ENCODE measurements at places on chromosomes 7 and 10. TPM values are rescaled to one million over a fixed set of nuclear protein-coding genes. Genes with fewer than 3 reads are reported as not detected.

DNA sequence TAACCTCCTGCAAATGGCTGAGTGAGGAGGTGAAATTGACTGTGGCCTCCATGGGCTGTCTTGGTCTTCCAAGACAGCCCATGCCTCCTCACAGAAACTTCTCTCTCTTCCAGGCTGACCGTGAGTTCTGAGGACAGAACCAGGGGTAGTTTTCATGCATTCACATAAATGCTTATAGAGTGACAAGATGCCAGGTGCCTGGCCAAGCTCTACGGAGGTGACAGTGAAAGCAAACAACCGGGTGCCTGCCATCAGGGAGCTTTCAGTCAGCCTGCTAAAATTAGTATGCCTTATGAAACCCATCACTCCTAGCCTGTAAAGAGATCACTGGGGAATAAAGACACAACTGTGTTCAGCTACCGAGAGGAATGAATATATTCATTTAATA is 919 bp upstream of the RHOBTB1 start:
- no peak for DNase-seq

DNA sequence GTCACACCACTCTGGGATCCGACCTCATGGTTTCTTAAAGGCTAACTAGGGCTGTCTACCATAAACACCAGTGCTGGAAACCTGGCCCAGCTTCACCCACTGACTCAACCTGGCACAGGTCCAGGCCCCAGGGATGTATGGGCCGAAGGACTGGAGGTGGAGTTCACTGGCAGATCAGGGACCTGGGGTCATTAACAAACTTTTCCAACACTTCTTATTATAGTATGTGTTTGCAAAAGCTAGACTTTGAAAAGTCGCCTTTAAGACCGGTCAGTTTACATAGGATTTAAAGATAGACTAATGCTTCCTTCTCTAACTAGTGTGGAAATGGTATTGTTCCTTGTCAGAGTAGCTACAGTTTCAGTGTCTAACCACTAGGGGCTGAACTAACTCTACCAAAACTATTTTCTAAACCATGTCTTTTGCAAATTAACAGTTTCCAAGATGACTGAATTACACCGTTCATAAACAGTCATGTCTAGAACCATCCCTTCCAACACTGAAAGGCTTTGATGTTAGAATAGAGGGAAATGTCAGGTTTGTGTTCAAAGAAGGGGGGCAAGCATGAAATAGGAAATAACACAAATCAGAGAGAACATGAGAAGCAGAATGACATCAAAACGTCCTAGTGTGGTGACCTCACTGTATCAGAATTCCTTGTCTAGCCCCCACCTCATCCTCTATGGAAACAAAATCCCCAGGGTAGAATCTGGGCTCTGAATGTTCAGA is 29.7 kb downstream of the STN1 start:
- peak; percentile 79 for DNase-seq

DNA sequence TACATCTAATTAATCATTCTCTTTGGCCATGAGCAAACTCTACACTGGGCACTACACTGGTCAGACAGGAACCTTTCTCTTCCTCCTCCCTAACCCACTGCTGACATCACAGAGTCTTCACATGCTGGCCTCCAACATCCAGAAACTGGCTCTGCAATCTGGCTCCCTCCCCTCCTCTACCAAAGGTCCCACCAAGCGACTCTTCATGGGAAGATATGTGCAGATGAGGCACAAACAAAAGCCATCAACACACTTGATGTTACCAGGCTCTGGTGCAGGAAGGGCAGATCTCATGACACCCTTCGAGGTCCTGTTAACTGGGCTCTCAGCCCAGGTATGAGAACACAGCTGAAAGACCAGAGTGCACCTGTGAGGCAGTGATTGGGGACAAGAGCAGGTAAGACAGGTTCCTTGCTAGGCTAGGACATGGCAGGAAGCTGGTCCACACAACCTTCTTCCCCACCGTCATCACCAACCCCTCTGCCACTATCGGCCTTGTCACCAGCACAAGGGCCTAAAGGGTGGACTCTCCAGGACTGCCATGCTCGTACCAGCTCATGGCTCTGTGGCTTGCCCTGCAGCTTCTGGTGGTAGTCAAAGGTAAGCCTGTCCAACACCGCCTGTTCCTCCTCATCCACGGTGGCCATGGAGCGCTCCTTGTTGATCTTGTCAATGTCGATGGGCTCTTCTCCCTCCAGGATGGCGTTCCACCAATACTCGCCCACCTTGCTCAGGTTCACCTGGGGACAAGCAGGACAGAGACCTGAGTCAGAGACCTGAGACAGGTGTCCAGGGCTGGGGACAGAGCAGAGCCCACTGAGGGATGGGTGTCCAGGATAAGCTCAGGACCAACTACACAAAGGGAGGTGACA is 66.6 kb upstream of the CAMK2B start:
- DNase-seq: no peak

- no peak for DNase-seq
Measured at GRCh38 chr10:24136070-24136469, 72.9 kb upstream of the KIAA1217 start.

- DNase-seq: peak; percentile 41
Measured at GRCh38 chr7:66267249-66267648, 62.1 kb downstream of the TPST1 start.

GRCh38 chr7:134440067-134440466 is 18.8 kb downstream of the AKR1B1 start:
- DNase-seq: no peak

DNA sequence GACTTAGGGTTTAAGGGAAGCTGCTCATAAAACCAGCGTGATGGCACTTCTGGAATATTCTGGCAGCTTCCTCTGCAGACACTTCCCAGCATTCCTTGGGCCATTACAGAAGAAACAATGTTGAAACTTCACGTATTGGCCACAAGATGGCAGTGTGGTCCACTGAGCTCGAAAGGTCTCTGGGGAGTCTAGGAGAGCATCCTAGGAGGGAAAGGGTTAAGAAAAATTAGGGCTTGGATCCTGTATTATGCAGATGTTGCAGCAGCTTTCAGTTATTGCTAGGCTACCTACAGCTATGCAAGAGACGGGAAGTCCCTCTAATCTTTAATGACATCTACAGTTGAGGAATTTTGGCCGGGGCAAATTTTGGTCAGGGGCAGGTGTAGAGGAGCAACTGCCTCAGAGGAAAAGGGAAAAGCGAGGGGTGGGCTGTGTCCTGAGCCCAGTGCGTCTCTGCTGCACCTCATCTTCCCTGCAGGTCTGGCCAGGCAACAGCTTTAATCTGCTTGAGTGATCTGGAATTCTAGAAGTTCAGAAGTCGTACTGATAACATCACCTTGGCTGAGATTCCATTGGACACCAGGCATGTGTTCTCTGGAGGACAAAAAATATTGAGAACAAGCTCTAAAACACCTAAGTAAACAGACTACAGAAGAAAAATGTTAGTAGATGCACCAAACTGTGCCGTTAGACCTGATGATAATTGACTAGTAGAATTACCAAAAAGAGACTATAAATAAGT is 220.8 kb upstream of the PRSS58 start:
- DNase-seq: no peak

- no peak for DNase-seq
Measured at GRCh38 chr10:123158682-123159081, 4.5 kb downstream of the BUB3 start.

DNA sequence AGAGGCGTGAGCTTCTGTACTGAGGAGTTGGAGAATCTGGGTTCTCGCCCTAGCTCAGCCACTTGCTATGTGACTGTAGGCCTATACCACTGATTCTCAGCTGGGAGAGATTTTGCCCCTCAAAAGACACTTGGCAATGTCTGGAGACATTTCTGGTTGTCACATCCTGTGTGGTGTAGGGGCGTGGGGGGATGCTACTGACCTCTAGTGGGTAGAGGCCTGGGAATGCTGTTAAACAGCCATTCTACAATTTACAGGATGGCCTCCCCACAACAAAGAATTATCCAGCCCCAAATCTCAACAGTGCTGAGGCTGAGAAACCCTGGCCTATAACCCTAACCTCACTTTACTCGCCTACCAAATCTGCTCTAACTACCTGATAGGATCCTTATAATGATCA is 58.8 kb upstream of the GAD2 start:
- no peak for DNase-seq

DNA sequence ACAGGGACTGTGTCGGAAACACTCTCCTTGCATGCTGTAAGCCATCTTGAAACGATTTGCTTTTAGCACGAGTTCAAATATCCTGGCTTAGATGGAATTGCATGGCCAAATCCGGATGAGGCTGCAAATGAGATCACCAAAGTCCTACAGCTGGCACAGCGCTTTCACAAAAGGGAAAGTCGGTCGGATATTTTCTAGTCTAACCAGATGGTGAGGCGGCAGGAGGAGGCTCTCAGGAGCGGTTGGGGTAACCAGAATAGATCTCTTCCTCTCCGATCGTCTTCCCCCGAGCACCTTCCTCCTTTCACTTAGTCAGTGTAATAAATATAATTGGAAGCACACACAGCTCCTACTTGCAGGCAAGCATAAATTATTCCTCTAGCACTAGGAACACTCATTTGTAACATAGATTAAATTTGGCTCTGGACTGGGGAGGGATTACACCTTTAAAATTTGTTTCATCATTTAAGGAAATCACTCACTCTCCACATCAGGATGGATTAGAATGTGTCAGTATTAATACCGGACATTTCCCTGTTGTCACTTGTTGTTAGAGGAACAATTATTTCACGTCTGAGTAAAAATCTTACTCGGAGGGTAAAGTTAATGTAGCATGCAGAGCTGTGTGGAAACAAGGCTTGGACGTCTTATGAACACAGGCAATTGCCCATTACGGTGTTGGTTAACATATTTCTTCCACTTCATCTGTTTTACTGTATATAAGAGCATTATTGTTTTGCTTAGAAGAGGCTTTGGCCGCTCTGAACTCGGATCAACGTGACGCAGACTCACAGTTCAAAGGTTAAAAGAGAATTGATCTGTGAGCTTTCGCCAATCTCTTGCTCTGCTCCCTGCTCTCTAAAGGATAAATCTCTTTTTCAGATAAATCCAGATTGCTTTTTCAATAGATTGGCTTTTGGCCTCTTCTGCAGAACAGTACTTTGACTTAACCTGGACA is 857.9 kb downstream of the TYW1 start:
- DNase-seq: no peak

- no peak for DNase-seq
Measured at GRCh38 chr10:45470098-45471012, 96.3 kb downstream of the ALOX5 start.

DNA sequence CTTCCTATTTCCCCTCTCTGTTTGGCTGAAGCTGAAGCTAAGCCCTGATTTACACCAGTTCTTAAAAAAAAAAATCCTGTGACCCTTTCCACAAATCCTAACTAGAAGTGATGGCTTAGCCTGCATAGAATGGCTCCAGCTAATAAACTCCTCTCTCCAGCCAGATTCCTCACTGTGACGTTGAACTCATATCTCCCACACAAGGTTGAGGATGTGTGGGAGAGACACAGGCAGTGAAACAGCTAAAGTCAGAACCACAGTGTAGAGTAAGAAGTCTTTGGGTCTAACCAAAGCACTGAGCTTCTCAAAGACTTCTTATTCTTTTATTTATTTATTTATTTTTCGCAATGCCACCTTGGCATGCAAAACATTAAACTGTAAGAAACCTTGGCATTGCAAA is 268.3 kb downstream of the SNX13 start:
- DNase-seq: no peak

DNA sequence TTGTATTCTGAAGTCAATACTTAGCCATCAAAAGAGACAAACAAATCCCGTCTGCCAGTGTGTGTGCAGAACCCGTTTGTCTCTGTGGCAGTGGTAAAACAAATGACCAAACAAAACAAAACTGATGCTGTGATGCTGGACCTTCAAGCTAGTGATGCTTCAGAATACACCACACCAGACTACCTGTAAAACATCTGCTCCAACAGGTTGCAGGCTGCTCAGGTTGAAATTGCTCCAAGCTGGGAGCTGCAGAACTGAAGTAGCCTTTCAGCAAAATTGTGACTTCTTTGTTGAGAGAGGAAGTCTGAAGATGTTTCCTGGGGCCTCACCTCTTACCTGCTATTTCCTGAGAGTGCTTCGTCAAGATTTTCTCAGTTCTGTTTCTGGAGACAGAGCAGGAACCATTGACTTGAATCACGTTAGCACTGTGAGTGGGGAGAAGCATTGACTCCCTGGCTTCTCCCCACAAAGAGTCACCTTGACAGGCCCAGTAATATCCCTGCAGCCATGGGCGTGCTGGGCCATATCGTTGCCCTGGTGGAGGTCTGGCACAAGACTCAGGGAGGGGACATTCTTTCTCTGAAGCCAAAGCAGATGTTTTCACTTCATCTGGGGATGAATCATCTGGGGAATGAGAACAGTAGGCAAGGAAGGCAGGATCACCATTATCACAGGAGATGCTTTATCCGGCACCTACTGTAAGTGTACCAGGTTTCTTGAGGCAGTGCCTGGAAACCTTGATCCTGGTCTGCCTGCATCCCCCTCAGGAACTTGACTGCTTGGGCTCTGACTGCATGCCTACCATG is 80.2 kb downstream of the RBM20 start:
- no peak for DNase-seq

DNA sequence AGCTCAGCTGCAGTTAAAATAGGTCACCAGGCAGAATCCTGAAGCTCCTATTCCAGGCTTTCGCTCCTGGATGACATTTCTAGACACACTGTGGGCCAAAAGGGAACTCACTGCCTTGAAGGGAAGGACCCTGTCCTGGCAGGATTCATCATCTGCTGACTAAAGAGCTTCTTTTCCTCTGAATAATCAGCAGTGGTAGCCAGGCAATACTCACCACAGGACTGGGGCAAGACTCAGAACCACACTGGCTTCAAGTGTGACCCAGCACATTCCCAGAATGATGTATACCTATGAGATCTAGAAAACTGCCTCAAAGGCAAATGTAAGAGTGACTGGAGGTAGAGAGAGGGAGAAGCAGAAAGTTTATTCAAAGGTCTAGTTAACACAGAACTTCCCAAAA is 29.5 kb upstream of the EBF3 start:
- no peak for DNase-seq

DNA sequence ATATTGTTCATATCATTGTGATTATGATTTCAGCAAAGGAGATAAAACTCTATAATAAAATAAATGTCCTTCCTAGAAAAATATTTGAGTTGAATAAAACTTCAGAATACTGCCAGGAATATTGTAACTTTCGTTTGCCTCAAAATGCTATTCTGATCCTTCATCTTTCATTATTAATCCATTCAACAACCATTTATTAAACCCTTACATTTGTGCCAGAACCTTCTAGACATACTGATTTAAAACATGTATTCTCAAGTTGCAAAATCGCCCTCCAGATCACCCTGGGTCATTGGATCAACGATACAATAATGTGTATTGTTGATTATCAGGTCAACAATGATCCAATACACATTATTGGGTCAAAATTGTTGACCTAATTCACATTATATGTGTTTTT is 759.8 kb downstream of the CNTNAP2 start:
- no peak for DNase-seq

The PRSS37 gene
- total RNA-seq: not detected

The CLCN1 gene
- not detected for total RNA-seq

The TRPV5 gene
- total RNA-seq: not detected

The NUTM2D gene
- 3.5 TPM for total RNA-seq

The LGI1 gene
- 0.27 TPM for total RNA-seq

The OPN4 gene
- total RNA-seq: 0.12 TPM

The CNPY1 gene
- total RNA-seq: not detected

The FOXP2 gene
- 2.4 TPM for total RNA-seq

The ATRNL1 gene
- total RNA-seq: 0.38 TPM

The FAM221A gene
- 4.1 TPM for total RNA-seq

Data from left cardiac atrium (tissue), 4 donors.